Upper lobe of left lung (tissue), 6 donors: ENCODE measurements at places on chromosomes 5 and 9.
A peak's percentile ranks its signal among the peaks of the same experiment; 100 is the strongest.

- H3K27ac ChIP-seq: no peak overlapping the region
- no peaks in the 10 kb centered on the region for H3K36me3 ChIP-seq
- no peaks in the 10 kb centered on the region for H3K27me3 ChIP-seq
- no peak for DNase-seq
- H3K4me1 ChIP-seq: no peaks in the 10 kb centered on the region
Observed at GRCh38 chr9:512555-513272, 298.0 kb downstream of the DOCK8 start.

DNA sequence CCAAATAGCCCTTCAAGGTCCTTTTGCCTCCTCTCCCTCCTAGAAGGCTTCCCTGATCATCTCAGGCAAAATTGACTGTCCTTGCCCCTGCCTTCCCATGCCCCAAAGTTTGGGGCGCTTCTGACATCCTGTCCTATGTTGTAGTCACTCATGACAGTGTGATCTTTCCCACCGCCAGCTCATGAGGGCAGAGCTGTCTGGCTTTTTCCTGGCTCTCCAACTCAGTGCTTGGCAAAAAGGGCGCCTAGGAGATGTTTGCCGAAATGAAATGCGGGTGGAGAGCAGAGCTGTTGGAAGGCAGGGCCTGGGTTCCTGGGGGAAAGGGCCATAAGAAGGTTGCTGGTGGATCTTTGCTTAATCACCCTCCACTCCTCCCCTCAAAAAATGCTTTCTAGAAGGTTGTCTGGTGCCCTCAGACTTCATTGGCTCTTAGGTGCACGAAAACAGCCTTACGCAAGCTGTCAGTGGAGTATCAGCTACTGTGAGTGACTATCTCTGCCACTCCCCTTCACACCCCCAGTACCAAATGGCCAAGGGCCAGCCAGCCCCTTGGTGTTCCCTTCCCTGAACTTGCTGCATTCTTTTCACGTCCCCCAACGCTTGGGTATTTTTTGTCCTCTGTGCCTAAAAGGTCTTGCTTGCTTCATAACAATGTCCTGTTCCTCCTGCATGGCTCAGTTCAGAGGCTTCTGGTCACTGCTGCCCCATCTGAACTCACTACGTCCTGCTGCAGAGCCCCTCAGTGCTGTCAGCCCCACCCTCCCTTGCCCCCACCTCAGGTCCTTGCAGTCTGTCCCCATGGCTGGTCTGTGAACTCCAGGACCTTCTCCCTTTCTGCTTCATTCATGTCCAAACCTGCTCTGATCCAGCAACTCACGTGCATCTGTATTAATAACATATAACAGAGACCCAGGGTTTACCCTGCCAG is 2.6 kb upstream of the SLC25A51 start:
- no peaks in the 10 kb centered on the region for H3K27me3 ChIP-seq
- H3K4me1 ChIP-seq: peaks cover 33% of the 10 kb centered on the region
- H3K36me3 ChIP-seq: no peaks in the 10 kb centered on the region
- no peak overlapping the region for H3K4me3 ChIP-seq
- peak overlapping the region; percentile 23 for H3K27ac ChIP-seq
- DNase-seq: no peak

DNA sequence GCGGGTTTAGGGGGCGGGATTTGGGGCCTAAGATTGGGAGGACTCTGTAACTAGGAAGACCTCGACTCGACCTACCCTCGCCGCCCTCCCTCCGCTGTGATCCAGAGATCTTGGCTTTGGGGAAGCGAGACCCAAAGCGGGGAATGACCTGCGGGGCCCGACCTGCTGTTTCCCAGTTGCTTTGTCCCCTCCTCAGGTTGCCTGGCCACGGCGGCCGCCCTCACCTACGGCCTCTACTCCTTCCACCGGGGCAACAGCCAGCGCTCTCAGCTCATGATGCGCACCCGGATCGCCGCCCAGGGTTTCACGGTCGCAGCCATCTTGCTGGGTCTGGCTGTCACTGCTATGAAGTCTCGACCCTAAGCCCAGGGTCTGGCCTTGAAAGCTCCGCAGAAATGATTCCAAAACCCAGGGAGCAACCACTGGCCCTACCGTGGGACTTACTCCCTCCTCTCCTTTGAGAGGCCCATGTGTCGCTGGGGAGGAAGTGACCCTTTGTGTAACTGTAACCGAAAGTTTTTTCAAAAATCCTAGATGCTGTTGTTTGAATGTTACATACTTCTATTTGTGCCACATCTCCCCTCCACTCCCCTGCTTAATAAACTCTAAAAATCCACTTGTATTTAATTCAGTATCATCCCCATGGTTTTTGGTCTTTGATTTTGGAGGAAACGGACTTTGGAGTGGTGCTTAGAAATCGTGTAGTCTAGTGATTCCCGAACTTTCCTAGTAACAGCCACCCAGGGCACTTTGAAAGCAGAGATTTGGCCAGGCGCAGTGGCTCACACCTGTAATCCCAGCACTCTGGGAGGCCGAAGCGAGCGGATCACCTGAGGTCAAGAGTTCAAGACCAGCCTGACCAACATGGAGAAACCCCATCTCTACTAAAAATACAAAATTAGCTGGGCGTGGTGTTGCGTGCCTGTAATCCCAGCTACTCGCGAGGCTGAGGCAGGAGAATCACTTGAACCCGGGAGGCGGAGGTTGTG is 878 bp downstream of the HIGD2A start:
- peaks cover 44% of the 10 kb centered on the region for H3K36me3 ChIP-seq
- peaks cover 41% of the 10 kb centered on the region for H3K4me1 ChIP-seq
- peak overlapping the region; percentile 56 for H3K4me3 ChIP-seq
- H3K27me3 ChIP-seq: no peaks in the 10 kb centered on the region
- peak overlapping the region; percentile 94 for H3K27ac ChIP-seq
- no peak for DNase-seq

GRCh38 chr5:139194486-139194885 is 3.7 kb downstream of the SIL1 start:
- no peak overlapping the region for H3K27ac ChIP-seq
- H3K36me3 ChIP-seq: no peaks in the 10 kb centered on the region
- H3K4me1 ChIP-seq: peaks cover 10% of the 10 kb centered on the region
- H3K4me3 ChIP-seq: no peak overlapping the region
- no peak for DNase-seq

- H3K27ac ChIP-seq: peak overlapping the region; percentile 11
- DNase-seq: no peak
- no peaks in the 10 kb centered on the region for H3K36me3 ChIP-seq
- H3K27me3 ChIP-seq: no peaks in the 10 kb centered on the region
- no peak overlapping the region for H3K4me3 ChIP-seq
- no peaks in the 10 kb centered on the region for H3K4me1 ChIP-seq
Observed at GRCh38 chr5:59698207-59699178, 195.0 kb downstream of the PDE4D start.

DNA sequence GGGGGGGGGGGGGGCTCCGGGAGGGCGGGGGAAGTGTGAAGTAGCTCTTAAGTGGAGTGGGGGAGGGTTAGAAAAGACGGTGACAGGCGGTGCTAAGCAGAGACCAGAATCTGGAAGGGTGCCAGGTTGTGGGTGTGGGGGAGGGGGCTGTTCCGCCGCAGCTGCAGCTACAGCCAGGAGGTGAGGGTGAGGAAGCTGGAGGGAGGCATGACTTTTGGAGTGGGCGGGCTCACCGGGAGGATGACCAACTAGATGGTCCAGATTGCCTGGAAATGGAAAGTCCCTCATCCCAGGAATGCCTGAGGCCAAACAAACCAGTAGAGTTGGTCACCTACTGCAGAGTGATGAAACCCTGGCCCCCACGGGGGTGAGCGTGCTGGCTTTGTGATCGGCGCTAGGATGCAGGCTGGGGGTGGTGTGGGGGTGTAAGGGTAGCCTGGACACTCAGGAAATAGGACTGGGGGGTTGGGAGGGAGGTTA is 158.1 kb upstream of the SHB start:
- DNase-seq: peak; percentile 58
- H3K27ac ChIP-seq: no peak overlapping the region

- no peak for DNase-seq
- H3K27me3 ChIP-seq: no peaks in the 10 kb centered on the region
- H3K36me3 ChIP-seq: no peaks in the 10 kb centered on the region
- no peak overlapping the region for H3K4me3 ChIP-seq
- H3K4me1 ChIP-seq: peaks cover 4% of the 10 kb centered on the region
Observed at GRCh38 chr5:17075236-17075635, 139.1 kb upstream of the MYO10 start.

- DNase-seq: no peak
- no peak overlapping the region for H3K4me3 ChIP-seq
- H3K27ac ChIP-seq: no peak overlapping the region
- H3K4me1 ChIP-seq: no peaks in the 10 kb centered on the region
Observed at GRCh38 chr9:9998491-9999287, 614.1 kb downstream of the PTPRD start.

GRCh38 chr9:115969096-115969495 is 184.5 kb upstream of the PAPPA start:
- DNase-seq: no peak
- H3K27ac ChIP-seq: no peak overlapping the region
- no peaks in the 10 kb centered on the region for H3K27me3 ChIP-seq
- H3K4me1 ChIP-seq: no peaks in the 10 kb centered on the region

- H3K4me3 ChIP-seq: no peak overlapping the region
- DNase-seq: no peak
- H3K4me1 ChIP-seq: no peaks in the 10 kb centered on the region
- no peak overlapping the region for H3K27ac ChIP-seq
Observed at GRCh38 chr5:6642655-6643054, 9.4 kb downstream of the SRD5A1 start.
